ENCODE measurements at places on chromosomes 7 and 10. TPM values are rescaled to one million over a fixed set of nuclear protein-coding genes. Genes with fewer than 3 reads are reported as not detected.

SLC26A4 gene
- total RNA-seq = 0.12 TPM

PALD1 gene
- 5.9 TPM for total RNA-seq

DKK1 gene
- total RNA-seq = 343 TPM

PNLIPRP2 gene
- total RNA-seq = not detected
